GM12864 (cell line): ENCODE measurements at places on chromosomes 11 and 22.

DNA sequence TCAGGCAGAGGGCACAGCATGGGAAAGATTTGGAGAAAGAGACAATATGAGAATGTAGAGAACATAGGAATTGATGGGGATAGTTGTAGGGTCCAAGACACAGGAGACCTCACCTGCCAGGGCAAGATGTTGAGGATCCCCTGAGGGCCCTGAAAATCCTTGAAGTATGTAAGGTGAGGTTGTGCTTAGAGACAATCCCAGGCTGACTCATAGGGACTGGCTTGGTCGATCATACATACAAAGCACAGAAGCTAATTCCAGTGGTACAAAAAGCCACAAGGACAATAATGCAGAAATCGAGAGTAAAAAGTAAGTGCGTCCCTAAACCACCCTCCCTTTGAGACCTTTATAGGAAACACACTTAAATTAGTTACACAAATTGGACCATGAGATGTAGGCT, 468.2 kb downstream of the MIAT start:
- no peak for DNase-seq

- no peak for DNase-seq
Measured at GRCh38 chr11:35470616-35471015, 51.3 kb upstream of the SLC1A2 start.

DNA sequence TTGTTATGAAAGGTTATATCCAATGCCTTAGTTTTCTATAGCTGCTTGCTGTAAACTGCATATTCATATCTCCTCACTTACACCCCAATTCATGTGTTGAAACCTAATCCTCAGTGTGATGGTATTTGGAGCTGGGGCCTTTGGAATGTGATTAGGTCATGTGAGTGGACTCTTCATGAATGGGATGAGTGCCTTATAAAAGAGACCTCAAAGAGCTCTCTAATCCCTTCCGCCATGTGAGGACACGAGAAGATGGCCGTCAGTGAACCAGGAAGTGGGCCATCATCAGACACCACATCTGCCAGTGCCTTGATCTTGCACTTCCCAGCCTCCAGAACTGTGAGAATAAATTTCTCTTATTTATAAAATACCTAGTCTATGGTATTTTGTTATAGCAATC, 79.3 kb downstream of the CYP2R1 start:
- no peak for DNase-seq

- DNase-seq = no peak
Measured at GRCh38 chr11:19786644-19787043, 74.0 kb downstream of the NAV2 start.

- DNase-seq = no peak
Measured at GRCh38 chr11:79794484-79795393, 353.9 kb upstream of the TENM4 start.

GRCh38 chr11:12446863-12447262, 69.5 kb downstream of the PARVA start:
- no peak for DNase-seq

- peak; percentile 25 for DNase-seq
Measured at GRCh38 chr11:103326070-103326794, 217.0 kb downstream of the DYNC2H1 start.

DNA sequence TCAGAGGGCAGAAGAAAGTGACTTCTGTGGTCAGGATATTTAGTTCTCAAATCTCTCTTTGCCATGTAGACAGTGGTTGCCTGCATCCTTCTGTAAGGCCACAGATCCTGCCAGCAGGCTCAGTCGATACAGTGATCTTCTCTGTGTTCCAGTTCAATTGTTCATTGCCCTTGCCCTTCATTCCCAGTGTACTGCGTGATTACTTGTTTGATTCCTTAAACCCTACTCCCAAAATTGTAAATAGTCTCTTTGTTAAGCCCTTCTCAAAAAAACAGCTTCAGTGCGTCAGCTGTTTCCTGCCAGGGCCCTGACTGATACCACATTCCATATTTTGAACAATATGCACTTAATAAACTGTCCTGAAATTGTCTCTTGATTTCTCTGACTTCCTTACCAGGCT, 9.3 kb upstream of the TYR start:
- DNase-seq = no peak

DNA sequence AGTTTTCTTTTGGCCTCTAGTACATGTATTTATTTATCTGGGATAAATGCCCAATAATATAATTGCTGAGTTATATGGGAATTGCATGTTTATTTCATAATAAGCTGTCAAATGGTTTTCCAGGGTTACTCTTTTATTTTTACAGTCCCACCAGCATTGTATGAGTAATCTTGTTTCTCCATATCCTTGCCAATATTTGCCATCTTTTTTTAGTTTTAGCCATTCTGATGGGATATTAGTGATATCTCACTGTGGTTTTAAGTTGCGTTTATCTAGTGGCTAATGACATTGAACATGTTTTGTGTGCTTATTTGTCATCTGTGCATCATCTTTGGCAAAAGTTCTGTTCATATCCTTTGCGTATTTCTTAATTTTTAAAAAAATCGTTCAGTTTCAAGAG, 372.8 kb upstream of the CCDC179 start:
- no peak for DNase-seq

GRCh38 chr11:86138958-86139357, 70.1 kb upstream of the PICALM start:
- peak; percentile 61 for DNase-seq

DNA sequence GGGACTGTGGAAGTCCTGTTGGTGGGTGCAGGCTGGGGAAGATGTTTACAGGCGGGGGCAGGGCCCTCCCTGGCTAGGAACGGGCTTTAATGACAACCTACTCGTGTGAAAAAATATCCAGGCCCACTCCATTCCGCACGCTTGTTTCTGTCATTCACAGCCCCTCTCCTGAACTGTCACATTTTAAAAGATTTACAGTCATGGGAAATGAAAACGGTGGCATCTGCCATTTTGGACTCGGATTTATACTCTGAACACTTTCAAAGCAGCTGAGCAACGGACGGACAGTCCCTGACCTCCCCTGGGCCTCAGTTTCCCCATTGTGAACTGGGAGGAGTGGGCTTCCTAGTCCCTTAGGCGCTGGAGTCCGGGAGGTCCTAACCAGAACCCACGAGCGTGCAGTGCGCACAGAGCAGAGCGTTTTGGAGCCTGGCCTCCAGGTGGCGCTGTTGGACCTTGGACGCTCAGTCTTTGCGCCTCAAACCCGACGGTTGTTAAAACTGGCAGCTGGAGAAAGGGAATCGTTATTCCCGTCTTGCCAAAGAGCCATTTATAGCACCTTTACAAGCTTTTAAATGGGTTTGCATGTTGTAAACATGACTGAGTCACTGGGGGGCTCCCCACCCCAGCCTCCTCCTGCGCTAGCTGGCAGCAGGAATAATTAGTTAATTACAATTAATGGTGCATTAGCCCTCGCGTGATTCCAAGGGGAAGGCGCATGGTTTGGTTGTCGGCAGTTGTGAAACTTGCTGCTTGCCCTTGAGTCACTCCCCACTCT, 75.3 kb downstream of the FBLN1 start:
- DNase-seq = peak; percentile 34

DNA sequence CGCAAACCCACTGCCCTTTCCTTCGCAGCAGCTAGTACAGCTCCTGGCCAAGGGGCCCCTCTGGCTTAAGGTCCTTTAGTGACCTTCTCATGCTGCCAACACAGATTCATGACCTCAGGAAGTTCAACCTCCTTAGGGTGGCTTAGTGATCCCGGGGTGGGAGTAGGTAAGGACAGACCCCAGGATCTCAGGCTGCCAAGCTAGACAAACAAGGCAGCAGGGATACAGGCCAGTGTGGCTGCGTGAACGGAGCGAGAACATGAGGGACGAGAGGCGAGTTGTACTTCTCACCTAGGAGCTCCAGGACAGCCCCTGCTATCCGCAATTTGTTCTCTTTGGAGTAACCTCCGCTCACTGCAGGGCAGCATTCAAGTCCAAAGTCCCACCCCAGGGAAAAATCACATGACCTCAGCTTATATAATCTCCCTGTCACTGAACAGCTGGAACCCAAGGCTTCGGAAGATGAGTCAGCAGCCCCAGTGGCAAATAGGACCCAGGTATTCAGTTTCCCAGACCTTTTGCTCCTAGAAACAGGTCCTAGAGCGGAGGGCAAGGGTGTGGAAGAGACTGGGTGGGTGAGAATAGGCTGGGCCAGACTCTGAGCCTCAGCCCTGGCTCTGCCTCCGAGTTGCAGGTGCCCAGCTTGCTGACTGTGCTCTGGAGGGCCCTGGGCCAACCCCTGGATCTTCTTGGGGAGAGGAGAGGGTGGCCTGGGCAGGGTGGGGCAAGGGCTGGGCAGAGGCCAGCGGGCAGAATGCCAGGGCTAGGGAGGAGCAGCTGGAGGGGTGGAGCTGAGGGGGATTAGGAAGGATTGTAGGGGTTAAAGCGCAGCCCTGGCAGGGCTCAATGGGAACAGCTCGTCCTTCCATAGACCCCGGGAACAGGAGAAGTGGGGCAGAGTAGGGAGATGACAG, 13.1 kb downstream of the USP2 start:
- no peak for DNase-seq

- DNase-seq = no peak
Measured at GRCh38 chr11:62669420-62670161, 1.9 kb upstream of the UQCC3 start.

GRCh38 chr22:18997925-18998315, 61.8 kb upstream of the PRODH start:
- no peak for DNase-seq

DNA sequence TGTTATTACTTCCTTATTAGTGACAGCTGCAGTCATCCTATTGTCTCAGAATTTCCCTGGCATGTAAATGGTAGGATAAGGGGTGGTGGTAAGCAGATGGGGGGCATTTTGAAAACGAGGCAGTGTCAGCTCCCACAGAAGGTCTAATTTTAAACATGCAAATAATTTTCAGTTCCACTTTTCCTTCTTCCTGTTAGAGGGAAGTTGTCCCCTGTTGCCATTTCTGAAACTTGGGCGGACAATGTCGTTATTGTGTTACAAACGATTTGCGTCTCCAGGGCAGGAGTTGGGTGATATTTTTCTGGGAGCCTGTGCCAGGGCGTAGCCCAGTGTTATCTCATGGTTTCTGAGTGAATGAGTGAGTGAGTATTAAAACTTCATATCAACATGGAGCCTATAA, 7.4 kb downstream of the PTPRJ start:
- no peak for DNase-seq

- no peak for DNase-seq
Measured at GRCh38 chr11:130094614-130095013, 24.9 kb downstream of the APLP2 start.

DNA sequence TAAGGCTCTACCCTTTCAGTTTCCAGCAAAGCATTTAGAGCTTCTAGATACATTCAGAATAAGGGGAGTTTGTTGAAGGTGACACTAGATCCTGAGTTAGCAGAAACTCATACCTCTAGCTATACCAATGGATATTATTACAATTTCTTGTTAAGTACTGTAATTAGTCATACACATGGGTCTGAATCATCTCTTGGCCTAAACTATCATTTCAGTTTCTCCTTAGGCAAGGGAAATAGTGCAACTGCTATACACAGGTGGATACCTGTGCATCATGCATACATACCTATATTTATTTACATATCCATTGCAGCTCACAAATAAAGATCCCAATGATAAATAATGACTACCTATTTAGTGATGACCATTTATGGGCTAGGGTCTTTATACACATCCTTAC, 45.1 kb upstream of the PAX6 start:
- DNase-seq = no peak

GRCh38 chr11:76234416-76235232, 28.3 kb upstream of the WNT11 start:
- peak; percentile 41 for DNase-seq

DNA sequence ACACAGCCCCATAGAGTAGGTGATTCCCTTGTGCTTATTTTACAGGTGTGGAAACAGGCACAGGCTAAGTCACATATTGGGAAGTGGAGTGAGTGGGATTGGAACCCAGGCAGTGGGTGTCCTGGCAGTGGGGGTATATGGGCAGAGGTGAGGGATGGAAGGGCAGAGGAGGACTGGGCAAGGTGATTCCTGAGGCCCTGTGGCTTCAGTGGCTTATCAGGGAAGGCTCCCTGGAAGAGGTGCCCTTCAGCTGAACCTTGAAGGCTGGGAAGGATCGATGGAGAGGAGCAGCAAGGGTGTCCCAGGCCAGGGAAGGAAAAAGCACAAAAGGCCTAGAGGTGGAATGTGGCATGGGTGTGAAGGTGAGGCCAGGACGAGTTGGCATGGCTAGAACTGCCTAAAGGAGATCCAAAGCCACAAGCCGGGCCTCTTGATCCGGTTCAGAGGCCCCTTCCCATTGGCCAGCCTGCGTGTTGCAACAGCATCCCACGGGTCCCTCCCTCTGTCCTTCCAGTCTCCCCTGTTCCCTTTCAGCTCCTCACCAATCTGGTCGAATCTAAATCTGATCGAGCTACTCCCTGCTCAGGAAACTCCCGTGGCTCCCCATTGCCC, 41.7 kb downstream of the MCM5 start:
- no peak for DNase-seq

- no peak for DNase-seq
Measured at GRCh38 chr22:23064381-23065068, 5.8 kb upstream of the GNAZ start.

DNA sequence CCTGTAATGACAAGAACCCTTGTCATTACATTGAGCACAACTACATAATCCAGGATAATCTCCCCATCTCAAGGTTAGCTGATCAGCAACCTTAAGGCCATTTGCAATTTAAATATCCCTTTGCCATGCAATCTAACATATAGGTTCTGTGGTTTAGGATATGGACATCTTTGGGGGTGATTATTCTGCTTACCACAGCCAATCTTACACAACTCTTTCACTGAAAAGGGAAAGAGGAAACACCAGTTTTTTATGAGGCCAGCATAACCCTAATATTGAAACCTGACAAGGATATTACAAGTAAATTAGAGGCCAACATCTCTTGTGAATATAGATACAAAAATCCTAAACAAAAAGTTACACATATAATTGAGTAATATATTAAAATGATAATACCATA, 78.5 kb downstream of the CYP2R1 start:
- no peak for DNase-seq

- no peak for DNase-seq
Measured at GRCh38 chr11:116482716-116483115, 290.1 kb downstream of the BUD13 start.

DNA sequence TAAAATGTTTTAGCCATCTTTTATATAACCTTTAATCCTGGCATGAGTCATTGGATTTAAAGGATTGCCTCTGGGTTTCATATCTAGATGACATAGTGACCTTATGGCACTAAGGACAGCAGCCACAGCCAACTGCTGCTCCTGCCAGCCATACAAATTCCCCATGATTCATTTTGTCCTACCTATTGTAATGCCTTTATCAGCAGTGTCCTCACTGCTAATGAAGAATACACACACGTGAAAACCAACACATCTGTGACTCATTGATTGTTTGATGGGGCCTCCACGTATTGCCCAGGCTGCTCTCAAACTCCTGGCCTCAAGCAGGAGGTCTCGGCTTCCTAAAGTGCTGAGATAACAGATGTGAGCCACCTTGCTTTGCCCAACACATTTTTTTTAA, 1.8 kb downstream of the LDHAL6A start:
- DNase-seq = no peak

- no peak for DNase-seq
Measured at GRCh38 chr22:37616201-37617083, 7.8 kb downstream of the GGA1 start.
